ENCODE measurements at places on chromosomes 13 and 19.

GRCh38 chr13:100597253-100597652 is 8.7 kb upstream of the GGACT start:
- no peak for DNase-seq

- no peak for DNase-seq
Measured at GRCh38 chr13:105863300-105863920, 672.1 kb downstream of the EFNB2 start.

- no peak for DNase-seq
Measured at GRCh38 chr13:85828094-85828684, 29.0 kb upstream of the SLITRK6 start.

DNA sequence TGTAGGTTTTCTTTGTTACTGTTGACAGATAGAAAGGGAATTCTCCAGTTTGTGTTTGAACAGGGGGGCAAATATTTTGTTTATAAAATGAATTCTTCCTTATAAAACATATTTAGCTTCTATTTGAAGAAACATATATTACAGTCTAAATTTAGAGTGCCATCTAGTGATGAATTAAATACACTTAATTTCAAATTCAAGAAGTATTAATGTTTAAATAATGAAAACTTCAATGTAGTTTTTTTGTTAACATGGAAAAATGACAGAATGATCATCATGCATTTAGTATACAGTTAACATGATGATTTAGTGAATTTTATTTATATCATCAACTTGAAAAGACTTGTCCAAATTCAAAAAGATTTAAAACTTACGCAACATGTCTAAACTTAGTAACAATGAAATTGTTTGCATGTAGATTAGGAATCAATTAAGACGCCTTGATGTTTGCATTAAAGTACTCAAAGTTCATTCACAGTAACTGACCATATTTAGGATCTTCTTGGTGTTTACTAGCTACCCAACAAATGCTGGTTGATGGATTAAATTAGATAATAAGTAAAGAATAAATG is 765.9 kb upstream of the SLITRK1 start:
- no peak for DNase-seq

GRCh38 chr13:91644806-91645205 is 246.4 kb downstream of the GPC5 start:
- DNase-seq = no peak

DNA sequence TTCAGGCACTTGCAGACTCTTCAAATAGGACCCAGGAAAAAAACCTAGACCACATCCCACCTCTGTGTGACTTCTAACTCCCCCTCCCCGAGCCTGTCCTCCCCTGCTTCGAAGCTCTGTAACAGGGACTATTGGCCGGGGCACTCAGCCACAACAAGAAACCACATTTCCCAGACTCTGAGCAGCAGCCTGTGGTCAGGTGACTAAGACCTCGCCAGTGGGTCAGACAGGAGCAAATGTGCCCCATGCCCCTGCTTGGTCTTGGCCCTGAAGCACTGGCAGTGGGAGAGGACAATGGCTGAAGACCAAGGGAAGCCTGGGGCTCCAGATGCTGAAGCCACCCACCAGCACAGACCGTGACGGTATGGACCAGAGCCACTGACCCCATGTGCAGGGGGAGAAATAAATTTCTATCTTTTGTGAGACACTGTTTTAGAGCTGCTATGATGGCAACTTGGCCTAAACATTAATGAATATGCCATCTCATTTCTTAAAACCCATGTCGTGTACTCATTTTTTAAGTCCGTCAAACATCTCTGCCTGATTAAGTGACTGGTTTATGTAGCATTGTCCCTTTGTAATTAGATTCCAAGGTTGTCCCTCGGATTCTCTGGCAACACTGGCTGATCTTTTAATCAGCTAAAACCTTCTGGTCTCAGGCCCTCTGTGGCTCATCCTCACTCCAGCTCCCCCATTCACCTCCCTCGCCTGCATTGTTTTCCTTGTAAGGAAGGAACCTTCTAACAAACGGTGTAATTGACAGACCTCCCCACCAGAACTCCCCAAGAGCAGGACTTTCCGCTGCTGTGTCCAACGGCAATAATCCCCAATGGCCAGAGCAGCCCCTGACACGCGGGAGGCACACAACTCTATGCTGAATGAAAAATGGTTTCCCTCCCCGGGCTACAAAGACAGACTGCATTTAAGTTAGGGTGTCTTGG is 98.4 kb downstream of the STK24 start:
- no peak for DNase-seq

GRCh38 chr19:35396240-35396885 is 25.5 kb downstream of the GPR42 start:
- DNase-seq = no peak

- no peak for DNase-seq
Measured at GRCh38 chr19:6056801-6057650, 53.3 kb downstream of the RFX2 start.

DNA sequence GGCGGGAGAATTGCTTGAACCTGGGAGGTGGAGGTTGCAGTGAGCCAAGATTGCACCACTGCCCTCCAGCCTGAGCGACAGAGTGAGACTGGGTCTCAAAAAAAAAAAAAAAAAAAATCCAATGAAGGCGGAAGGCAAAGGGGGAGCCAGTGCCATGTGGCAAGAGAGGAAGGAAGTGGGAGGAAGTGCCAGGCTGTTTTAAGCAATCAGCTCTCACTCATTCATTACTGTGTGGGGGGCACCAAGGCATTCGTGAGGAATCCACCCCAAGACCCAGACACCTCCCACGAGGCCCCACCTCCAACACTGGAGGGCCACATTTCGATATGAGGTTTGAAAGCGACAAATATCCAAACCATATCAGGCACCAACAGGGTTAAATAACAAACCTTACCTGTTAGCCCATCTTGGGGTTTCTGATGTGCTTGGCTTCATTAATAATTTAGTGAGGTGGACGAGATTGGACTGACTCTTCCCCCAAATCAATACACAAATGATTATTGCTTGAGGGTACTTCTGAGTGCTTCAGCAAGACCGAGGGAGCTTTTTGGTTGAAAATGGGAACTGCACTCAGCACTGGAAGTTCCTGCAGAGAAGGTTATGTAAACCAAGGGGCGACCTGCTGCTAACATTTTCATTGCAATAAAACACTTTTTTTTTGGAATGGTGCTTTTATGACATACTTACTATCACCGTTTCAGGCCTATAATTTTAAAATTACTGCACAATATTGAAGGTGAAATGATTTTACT is 7.5 kb upstream of the LRP3 start:
- no peak for DNase-seq

DNA sequence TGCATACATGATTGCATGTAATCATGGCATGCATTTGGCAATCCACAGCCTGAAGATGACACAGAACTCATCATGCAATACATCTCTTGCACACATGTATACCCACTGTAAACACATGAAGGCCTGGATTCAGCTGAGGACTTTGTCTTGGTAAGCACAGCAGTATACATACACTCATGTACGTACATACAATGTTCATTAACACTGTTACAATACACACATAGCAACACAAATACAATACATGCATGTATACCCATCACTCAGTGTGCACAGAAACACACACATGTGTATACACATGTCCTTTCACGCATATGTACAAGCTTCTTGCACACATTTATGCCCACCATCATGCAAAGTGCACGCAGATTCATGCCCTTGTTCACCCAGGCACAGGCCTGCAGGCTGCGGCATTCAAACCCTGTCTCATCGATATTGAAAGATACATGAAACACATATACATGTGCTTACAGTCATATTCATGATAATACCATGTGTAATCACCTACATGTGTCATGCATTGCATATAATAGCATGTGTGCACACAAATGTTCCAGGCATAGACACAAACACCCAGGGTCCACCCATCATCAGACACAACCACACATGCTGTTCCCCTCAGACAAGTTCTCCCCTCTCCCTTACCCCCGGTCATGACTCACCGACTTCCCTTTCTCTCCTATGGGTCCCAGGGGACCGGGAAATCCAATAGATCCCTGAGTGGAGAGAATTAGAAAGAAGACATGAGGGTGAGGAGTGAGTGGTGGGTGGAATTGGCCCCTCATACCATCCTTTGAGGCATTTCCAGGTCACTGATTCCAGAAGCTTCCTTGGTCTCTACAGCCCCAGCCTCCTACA is 28.7 kb downstream of the COL5A3 start:
- no peak for DNase-seq

- DNase-seq = no peak
Measured at GRCh38 chr19:46821512-46822409, 28.9 kb downstream of the AP2S1 start.

GRCh38 chr13:91922969-91923592 is 524.7 kb downstream of the GPC5 start:
- no peak for DNase-seq

- DNase-seq = no peak
Measured at GRCh38 chr19:1111641-1112267, 8.0 kb downstream of the GPX4 start.

- no peak for DNase-seq
Measured at GRCh38 chr13:78022164-78022877, 103.7 kb upstream of the EDNRB start.

DNA sequence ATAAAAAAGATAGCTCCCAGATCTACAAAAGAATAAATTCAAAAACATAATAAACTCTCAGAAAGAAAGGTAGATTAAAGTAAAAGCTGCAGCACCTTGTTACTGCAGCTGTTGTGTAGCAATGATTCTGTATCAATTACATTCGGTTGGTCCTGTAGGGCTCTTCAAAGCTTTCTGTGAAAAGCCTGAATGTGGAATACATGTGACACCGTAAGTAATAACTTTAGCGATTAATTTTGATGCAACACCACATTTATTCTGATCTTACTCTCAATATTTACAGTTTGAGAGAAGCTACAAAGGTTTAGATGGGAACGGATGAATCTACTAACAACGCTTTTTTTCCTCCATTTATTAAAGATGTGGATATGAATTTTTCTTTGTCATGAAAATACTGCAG is 279.2 kb downstream of the DACH1 start:
- no peak for DNase-seq

- no peak for DNase-seq
Measured at GRCh38 chr13:33227927-33228647, 57.5 kb downstream of the STARD13 start.

- no peak for DNase-seq
Measured at GRCh38 chr19:18895824-18896341, at the start of gene CERS1. TSS of gene CERS1 (minus strand) at chr19:18896158. CDS start at chr19:18896072, 86 bp downstream.

DNA sequence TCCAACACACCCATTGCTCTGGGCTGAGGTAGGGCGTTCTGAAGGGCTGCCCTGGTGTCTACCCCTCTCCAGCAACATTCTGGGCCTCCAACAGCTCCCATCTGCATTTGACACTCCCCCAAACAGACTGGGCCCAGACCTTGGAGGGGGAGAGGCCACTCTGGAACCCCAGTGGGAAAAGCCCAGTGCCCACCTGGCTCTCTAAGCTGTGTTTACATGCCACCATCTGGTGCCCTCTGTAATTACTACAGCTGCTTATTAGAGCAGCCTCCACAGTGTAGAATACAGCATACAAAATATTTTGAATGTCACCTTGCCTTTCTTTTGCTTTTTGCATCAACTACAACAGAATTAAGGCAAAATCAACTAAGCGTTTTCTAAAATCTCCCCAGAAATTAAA is 35.8 kb upstream of the TM9SF2 start:
- no peak for DNase-seq

DNA sequence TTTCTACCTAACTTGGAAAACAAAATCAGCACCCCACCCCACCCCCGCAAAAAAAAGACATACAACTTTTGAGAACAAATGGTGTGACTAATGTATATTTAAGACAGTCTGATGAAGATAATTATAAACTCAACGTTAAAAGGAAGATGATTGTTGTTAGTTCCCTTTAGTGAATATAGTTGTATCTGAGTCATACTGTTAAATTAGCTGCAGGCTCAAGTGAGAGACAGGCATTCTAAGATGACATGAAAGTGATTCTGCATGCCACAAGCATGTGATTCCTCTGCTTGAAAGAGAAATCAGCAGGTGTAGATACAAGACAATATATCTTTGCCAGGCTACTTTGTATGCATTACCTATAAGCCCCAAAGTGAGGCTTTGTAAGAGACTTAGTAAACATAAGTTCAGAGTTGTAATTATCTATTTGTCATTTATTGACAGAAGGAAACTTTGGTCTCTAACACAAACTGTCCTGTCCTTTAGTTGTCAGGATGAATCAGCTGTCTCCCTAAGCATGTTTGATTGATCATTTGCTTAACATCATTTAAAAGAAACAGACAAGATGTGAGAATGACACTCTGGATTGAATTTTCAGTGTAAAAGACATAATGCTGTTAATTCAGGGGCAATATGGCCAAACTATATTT is 319.4 kb upstream of the HTR2A start:
- DNase-seq = no peak

DNA sequence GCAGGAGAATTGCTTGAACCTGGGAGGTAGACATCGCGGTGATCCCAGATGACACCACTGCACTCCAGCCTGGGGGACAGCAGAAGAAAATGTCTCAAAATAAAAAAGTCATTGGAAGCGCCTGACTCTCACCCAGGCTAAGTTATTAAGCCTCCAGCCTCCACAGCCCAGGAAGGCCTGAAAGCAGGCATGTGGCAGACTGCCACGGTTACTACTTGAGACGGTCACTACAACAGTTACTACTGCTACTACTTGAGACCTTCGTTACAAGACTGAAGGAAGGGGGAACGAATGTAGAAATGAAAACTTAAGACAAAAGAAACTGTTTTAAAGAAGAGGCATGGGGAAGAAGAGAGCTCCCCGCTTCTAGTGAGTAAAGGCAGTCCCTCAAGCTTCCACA is 9.6 kb downstream of the PRR22 start:
- DNase-seq = no peak

GRCh38 chr19:6225232-6225865 is 54.4 kb downstream of the MLLT1 start:
- DNase-seq = no peak

- DNase-seq = no peak
Measured at GRCh38 chr19:18045307-18046050, 37.5 kb downstream of the ARRDC2 start.

GRCh38 chr13:98233127-98233526 is 56.1 kb upstream of the RNF113B start:
- no peak for DNase-seq

DNA sequence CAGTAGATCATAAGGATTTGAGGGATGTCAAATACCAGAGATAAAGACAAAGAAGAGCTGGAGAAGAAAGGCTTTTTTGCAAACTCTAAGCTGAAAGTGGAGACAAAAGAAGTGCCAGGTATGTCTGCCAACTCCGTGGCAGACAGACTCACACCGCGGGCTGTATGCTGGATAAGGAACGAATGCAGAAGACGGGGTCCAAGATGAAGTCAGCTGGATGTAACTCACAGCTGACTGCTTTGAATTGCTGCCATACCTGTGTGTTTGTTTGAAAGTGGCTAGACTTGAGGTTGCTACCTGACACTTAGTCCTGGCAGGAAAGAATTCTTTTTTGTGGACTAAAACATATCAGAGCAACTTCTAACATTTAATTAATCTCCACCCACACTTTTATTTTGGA is 398.8 kb downstream of the DLEU7 start:
- DNase-seq = no peak
